AG09309 (cell line): ENCODE measurements at places on chromosomes 5 and 9.

DNA sequence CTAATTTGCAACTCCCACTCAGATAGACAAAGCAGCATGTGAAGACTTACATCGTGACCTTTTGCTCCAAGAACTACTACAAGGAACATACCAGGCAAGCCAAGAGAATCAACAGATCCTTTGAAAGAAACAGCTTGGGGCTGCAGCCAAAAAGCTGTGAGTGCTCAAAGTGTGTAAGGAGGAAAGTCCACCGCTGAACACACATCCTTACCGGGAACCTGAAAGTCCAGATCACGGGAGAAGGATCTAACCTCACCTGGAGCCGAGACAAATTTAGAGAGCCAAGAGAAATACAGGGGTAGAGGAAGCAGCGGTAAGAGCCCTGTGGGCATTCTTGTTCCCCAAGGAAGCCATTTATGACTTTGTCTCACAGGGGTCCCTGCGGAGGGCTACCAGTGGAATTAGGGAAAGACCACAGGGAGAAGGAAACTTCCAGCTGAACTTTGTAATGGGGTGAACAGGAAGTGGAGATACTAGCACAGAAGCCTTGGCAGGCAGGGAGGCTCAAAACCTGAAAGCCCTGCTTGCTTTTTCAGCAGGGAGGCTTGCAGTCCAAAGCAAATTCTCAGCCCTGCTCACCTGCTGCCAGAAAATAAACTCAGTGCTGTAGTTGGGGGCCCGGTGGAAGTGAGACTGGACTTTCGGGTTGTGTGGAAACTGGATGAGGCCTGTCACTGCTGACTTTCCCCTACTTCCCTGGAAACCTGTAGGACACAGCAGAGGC is 350.2 kb downstream of the DTWD2 start:
- no peak for DNase-seq

DNA sequence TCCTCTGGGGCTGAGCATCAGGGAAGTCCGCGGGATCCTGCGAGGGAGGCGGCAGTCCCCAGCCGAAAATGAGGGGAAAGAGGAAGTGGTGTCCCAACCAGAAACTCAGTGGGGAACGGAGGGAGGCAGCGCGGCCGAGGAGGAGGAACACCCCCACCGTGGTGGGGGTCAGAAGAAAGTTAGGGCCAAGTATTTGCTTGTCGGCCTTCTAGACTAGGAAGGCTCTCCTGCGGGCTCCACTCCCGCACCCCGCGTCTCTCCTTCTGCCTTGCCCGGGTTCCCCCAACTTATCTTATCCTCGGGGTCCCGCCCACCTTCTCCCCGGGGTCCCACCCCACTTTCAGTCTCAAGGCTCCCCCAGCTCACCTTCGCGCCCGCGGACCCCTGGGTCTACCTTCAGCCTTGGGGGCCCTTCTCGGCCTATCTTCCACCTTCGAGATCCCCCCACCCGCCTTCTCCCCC is 557 bp upstream of the PHF2 start:
- DNase-seq, result no peak

- peak; percentile 73 for DNase-seq
Measured at GRCh38 chr9:3863111-3863528, 337.3 kb upstream of the RFX3 start.

DNA sequence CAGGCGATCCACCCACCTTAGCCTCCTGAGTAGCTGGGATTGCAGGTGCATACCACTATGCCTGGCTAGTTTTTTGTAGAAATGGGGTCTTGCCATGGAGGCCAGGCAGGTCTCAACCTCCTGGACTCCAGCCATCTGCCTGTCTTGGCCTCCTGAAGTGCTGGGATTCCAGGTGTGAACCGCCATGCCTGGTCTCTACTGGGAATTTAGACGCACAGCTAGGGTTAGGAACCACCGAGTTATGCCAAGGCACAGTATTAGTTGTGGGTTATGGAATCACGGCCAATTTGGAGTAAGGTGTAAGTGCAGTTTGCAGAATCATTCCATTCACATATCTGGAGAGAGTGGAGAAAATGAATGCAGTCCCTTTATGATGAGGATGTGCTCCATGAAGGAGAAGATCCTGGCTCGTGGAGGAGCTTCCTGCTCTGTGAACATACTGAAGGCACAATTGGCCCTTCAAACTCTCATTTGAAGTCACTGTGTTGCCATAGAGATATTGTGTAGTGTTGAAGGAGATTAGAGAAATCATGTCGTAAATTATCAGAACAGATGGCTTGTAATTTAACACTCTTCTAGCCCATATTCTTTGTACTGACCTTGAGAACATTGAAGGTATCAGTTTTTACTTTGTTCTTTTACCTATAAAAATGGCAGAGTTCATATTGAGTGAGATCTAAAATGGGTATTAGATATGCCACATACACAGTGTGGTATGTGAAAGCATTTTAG is 18.8 kb downstream of the TRIO start:
- DNase-seq, result no peak

GRCh38 chr5:50738864-50739263 is 72.4 kb downstream of the PARP8 start:
- no peak for DNase-seq

GRCh38 chr5:148268566-148268965 is at the start of gene SPINK13:
TSS of gene SPINK13 (plus strand) at chr5:148268794. CDS start at chr5:148270073, 1,279 bp downstream.
- peak; percentile 71 for DNase-seq

- no peak for DNase-seq
Measured at GRCh38 chr9:14866200-14866749, 44.0 kb downstream of the FREM1 start.

DNA sequence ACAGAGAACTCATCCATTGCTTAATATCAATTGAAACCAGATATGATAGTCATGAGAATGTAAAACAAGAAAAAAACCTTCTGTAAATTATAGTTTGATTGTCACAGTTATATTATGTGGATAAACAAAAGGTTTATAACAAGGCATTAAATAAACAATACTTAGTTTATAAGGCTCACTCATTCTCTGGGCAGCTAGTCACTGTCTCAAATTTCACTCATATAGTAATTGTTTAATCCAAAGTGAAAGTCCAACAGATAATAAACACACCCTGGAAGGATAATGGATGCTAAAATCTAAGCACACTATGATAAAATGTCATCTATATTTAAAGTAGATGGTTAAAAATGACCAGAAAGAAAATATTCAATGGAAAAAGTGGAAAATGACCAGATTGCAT is 30.8 kb upstream of the SLC12A2 start:
- no peak for DNase-seq

- no peak for DNase-seq
Measured at GRCh38 chr5:142611154-142611553, 74.7 kb downstream of the FGF1 start.

DNA sequence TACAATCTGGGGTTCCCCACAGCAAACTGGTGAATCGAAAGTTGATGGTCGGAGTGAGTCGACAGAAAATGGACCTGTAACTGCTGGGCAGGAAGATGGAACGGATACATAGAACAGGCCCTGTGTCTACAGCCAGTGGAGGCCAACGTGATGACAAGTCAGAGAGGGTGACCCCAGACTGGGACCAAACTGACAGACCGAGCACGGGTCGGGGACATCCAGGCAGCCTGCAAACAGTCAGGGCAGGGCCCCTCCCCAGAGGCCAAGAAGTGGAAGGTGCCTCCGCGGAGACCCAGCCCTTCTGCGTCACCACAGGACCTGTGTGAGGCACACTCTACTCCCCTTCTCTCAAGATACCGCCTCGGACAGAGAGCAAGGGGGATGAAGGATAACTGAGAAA is 25.1 kb upstream of the FANCC start:
- DNase-seq, result no peak

DNA sequence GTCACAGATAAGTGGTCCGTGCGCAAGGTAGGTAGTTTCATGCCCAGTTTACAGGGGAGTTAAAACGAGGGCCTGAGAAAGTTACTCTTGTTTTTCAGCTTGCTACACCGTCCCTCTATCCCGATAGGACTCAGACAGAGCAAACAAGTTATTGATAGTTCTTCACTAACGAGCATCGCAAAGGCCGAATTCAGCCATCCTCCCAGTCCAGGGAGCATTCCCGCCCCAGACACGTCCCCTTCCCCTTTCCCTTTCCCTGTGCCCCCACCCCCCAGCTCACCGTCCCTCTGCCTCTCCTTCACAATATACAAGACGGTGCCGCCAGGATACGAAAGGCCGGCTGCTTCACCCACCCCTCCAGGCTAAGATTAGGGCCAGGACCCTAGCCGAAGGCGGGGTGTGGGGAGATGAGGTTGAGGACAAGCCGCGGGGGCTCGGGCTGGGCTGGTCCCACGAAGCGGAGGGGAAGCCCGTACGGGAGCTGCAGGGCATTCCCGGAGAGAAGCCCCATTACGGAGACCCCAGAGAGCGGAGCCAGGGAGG is 599 bp downstream of the KIAA1191 start:
- DNase-seq, result no peak

DNA sequence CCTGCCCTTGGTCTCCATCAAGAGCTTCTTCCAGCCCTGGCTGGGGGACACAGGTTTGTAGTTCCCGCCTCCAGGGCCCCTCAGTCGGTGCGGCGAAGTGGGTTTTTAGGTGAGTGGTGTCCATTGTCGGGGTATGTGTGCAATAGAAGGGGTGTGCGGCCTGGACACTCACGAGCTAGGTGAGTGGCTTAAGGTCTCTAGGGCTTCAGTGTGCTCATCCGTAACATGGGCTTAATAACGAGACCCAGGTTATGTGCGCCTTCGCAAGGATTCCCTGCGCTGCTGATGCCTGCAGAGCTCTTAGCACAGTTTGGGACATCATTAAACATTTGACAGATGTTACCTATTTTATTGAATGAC is 656 bp downstream of the CEP78 start:
- DNase-seq, result no peak

- DNase-seq, result no peak
Measured at GRCh38 chr5:125032286-125032685, 285.8 kb upstream of the ZNF608 start.

- DNase-seq, result no peak
Measured at GRCh38 chr9:88258024-88258423, 119.7 kb upstream of the SPATA31C2 start.

DNA sequence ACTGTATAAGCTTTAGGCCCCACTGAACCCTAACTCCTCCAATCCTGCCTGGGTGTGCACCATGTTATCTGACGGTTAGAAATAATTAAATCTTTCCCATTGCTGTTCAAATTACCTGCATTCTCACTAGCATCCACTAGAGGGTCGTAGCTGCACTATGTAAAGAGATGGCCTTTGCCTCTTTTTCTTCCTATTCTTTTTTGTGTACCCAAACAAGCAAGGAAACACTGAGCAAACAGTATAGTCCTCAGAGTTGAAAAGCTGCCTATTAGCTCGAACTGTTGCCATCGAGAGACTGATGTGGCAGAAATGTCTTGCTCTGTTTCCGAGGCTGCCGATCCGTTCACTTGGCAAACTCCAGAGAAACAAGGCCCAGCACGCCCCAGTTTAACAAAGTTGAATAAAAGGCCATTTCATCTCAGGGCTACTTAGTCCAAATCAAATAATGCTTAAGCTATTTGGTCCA is 163.8 kb upstream of the TRPM3 start:
- peak; percentile 29 for DNase-seq
